ENCODE measurements at places on chromosomes 11 and 22.

GRCh38 chr11:79959318-79959717, 518.5 kb upstream of the TENM4 start:
- DNase-seq, result no peak

- DNase-seq, result no peak
Observed at GRCh38 chr11:57639321-57640067, 10.2 kb downstream of the YPEL4 start.

DNA sequence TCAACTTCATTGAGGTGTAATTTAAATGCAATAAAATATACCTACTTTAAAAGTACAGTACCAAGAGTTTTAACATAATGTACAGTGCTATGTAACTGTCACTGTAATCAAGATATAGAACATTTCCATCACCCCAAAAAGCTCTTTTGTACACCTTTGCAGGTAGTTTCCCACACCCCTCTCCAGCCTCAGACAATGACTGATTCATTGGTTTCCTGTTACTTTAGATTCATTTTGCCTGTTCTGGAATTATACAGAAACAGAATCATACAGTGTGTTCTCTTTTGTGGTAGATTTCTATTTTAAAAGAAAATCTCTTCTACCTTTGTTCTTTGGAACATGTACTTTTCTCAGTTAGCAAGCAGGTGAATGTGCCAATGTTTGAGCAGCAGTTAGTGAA, 38.2 kb downstream of the SHISA8 start:
- DNase-seq, result no peak

- DNase-seq, result no peak
Observed at GRCh38 chr11:66316849-66317251, at the start of gene CD248. CD248 (minus strand) TSS chr11:66317044; CDS start chr11:66317027, 17 bp downstream.

- no peak for DNase-seq
Observed at GRCh38 chr11:18713646-18714442, 12.1 kb downstream of the IGSF22 start.

DNA sequence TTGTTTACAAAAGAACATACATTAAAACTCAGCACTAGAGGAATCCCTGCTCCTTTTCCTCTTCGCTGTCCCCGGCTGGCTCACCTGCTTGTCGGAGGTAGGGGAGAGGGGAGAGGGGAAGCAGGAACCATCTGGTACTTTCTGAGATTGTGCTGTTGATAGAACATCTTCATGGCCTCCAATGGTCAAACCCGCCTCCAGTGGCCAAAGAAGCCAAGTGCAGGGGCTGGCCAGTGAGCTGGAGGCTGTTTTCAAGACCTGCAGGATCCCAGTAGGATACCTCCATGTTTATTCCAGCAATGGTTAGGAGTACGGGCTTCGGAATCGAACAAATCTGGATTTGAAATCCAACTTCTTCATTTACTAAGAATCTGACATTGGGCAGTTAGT, 92.6 kb downstream of the PKNOX2 start:
- no peak for DNase-seq

- no peak for DNase-seq
Observed at GRCh38 chr11:125902277-125902926, 604 bp downstream of the PUS3 start.

GRCh38 chr11:128720522-128720985, 26.7 kb downstream of the FLI1 start:
- DNase-seq, result no peak

DNA sequence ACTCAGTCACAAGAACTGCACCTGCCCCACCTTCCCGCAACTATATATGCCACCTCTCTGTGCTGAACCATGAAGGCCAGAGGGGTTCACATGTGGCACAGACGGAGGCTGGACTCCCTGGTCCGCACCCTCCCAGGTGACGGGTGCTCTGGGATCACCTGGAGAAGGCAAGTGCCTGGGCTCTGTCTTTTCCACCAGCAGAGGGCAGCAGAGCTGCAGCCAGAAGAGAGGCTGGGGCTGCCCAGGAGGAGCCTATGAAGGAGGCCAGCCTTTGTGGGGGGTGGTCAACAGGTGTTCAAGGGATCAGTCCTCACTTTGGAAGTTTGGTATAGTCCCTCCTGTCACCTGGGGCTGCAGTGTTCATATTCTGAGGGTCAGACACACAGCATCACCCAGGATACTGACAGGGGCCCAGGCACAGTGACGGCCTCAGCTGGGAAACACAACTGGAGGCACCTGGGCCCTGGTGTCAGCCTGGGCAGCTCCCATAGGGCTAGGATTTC, 39.2 kb upstream of the IGLL5 start:
- DNase-seq, result no peak

- DNase-seq, result no peak
Observed at GRCh38 chr11:4921796-4922195, 2.3 kb downstream of the OR51G1 start.

DNA sequence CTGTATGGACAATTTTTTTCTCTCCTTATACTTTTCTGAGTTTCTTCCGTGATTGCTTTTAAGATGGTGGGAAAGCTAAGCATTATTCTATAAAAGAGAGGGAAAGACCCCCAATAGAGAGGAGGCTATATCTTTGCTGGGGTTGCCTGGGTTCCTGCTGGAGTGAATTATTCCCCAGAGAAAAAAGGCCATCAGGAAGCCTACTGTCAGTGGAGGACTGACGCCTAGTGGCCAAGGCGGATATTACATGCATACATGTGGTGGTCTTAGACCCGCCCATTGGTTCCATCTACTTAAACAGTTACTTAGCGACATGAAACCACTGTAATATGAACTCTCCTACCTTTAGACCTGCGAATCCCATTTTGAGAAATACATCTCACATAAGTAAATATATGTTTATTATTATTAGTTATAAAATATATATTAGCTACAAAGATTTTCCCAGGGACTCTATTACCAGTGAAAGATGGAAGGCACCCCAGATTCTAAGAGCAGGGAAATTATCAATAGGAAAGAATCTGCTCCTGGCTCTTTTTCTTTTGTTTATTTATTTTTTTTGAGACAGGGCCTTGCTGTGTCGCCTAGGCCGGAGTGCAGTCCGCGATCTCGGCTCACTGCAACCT, 15.7 kb upstream of the PGA3 start:
- DNase-seq, result peak; percentile 24

- DNase-seq, result no peak
Observed at GRCh38 chr11:11346303-11346702, 6.7 kb downstream of the CSNK2A3 start.

GRCh38 chr11:127601578-127601977, 601.0 kb upstream of the KIRREL3 start:
- DNase-seq, result no peak

GRCh38 chr11:67332081-67332691, 21.2 kb downstream of the POLD4 start:
- no peak for DNase-seq

DNA sequence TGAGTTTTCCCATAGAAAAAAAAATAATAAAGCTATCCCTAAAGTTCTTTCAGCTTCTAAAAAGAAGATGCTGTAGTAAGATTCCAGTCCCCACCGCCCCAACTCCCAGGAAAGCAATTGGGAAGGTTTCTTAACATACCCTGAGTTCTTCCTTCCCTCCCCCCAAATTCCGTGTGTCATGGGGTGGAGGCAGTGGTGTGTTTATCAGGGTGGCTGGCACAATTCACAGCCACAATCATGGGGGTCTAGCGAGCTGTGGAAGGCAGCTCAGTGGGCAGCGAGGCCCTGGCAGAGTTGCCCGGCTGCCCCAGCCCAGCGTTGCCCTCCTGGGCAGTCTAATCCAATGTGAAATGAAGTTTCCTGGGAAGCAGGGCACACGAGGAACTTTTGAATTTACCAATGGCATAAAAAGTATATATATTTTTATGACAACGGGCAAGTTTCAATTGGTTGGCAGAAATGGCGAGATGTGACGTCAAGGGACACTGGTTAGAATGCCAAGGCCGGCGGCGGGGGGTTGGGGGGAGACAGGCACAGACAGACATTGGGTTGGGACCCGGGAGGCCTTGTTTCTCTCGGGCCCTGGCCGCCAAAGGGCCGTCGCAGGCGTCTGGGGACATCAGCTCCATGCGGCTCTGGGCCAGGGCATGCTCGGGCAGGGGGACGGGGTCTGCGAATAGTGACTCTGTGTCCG, 80.7 kb upstream of the PPARA start:
- DNase-seq, result peak; percentile 94

- DNase-seq, result no peak
Observed at GRCh38 chr22:38578505-38578904, 8.5 kb upstream of the DMC1 start.

GRCh38 chr11:2114430-2115241, 24.6 kb downstream of the IGF2 start:
- no peak for DNase-seq

- DNase-seq, result no peak
Observed at GRCh38 chr11:46874586-46874985, 28.5 kb upstream of the CKAP5 start.

DNA sequence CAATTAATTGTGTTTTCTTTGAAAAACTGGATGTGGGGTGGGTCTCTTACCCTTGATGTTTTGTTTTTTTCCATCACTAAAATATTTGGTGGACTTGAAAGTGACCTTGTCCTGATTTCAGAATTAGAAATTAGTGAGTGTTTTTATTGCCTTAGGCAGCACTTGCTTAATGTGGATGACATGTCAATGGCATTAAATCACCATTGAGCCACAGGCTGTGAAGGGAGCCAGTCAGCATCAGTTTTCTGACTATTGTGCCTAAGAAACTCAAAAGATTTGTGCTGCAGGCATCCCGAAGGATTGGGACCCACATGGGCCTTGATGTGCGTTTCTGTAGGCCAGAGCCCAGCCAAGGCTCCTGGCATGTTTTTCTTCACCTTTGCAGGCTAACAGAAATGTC, 53.8 kb downstream of the SWAP70 start:
- no peak for DNase-seq

DNA sequence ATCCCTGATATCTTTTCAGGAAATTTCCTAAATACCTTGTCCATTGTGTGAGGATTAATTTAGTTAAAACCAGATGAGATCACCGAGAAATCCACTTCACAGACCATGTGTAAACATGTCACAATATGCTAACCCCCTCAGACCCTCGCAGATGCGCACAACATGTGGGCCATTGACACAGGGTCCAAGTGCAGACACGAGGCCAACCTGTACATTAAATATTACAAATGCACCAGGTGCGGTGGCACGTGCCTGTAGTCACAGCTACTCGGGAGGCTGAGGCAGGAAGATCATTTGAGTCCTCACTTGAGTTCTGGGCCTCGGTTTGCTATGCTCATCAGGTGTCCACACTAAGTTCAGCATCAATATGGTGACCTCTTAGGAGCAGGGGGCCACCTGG, 9.9 kb upstream of the TMPRSS4 start:
- DNase-seq, result no peak

- no peak for DNase-seq
Observed at GRCh38 chr11:73321604-73322381, 13.7 kb downstream of the ARHGEF17 start.

DNA sequence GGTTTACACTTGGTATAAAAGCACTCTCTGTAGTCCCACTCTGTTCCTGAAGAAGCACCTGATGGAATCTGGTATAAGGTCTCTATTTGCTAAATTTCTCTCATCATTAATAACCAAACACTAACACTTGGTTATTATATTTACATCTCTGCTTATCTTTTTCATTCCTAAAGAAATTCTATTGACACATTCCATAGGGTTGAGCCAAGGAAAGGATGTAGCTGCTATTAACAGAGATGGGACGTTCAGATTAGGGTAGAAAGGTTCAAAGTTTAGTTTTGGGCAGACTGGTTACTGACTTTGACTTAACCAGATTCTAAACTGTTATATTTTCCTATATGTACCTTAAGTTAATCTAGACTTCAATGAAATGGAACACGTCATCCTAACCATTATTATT, 91.5 kb downstream of the RSF1 start:
- no peak for DNase-seq

- no peak for DNase-seq
Observed at GRCh38 chr11:72111300-72112142, 974 bp downstream of the ANAPC15 start.

- no peak for DNase-seq
Observed at GRCh38 chr11:120343429-120343828, 7.2 kb downstream of the ARHGEF12 start.

DNA sequence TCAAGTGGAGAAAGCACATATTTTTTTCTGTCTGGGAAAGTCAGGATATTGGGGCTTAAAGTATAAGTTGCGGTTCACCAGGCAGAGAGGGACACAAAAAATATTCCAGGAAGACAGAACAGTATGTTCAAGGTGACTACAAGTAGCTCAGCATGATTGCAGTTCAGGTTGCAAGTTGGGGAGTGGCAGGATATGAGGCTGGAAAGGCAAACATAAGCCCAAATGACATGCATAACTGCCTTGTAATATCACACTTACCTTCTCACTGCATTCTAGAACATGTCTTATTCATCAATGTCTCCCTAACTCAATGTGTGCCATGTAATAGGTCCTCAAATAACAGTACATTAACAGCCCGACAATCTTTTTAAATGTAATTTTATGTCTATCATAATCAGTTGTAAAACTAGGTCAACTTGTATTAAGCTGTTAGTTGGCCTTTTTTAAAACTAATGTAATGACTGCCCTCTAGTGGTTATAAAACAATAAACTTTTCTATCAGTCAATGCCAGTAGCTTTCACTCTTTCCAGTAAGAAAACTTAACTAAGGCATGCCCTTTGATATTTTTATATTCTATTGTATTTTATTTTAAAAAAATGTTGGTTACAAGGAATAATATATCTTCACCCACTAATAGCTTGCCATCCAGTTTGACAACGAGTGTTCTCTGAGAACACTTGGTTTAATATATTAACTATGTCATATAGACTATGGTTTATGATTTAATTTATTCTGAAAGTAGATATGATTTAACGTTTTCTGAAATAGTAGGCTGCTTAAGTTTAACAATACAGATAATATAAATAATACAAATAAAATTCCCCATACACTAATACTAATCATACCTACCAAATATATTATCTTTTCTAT, 39.4 kb upstream of the CFAP300 start:
- no peak for DNase-seq

DNA sequence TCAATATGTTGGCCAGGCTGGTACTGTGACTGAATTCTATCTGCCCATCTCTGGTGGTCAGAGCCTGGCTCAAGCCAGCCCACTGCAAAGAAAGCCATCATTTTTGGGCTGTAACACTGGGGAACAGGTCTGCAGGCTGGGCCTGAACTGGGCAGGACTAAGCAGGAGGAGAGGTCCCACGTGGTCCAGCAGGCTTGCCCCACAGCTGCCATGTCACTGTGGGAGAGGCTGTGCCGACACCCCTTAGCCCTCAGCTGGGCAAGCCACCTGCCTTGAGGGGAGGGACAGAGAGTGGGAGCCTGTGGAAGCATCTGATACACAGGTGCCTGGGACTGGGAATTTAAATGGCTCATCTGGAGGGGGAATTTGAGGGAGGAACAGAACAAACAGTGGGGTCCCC, 66.7 kb upstream of the CLTCL1 start:
- DNase-seq, result no peak

DNA sequence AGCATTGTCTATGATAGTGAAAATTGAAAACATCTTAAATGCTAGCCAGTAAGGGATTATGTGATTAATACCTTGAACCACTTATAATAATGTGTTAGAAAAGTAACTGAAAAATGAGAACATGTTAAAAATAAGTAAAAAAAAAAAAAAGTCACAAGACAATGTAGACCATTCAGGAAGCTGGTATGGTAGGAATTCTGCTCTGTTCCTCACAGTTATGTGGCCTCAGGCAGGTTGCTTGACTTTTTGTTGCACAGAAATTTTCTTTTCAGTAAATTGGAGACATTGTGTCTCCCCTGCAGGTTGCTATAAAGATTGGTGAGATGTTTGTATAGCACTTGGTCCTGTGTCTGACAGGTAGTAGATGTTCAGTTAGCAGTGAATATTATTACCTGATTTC, 17.3 kb upstream of the PLET1 start:
- DNase-seq, result no peak

GRCh38 chr22:23279781-23280180, 99.5 kb downstream of the BCR start:
- no peak for DNase-seq
